ENCODE measurements at places on chromosomes 5 and 9. TPM values are rescaled to one million over a fixed set of nuclear protein-coding genes. Genes with fewer than 3 reads are reported as not detected.

- no peak overlapping the region for H3K4me3 ChIP-seq
- H3K36me3 ChIP-seq: no peaks in the 10 kb centered on the region
- DNase-seq: no peak
- H3K4me1 ChIP-seq: no peaks in the 10 kb centered on the region
Observed at GRCh38 chr5:15366676-15367391, 133.1 kb upstream of the FBXL7 start.

GRCh38 chr5:57595523-57595991 lies 112.9 kb upstream of the ACTBL2 start:
- no peaks in the 10 kb centered on the region for H3K36me3 ChIP-seq
- no peak overlapping the region for H3K27ac ChIP-seq
- no peak overlapping the region for H3K4me3 ChIP-seq
- H3K27me3 ChIP-seq: peaks cover 78% of the 10 kb centered on the region
- H3K4me1 ChIP-seq: no peaks in the 10 kb centered on the region

DNA sequence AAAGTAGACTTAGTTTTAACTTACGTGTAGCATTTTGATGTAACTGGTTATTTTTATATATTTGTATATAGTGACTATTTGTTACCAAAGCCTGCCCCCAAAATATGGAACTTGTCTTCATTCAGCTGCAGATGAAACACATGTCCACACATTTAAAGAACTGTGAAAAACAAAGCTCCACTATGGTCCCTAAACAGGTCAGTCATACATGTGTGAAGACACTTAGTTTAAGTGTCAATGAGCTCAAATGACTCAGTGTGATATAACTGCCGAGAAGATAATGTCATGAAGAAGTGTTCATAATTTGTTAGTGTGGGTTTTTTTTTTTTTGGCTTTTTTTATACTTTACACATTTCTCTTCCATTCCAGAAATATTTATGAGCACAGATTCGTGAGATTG lies 28.2 kb downstream of the HAVCR1 start:
- no peaks in the 10 kb centered on the region for H3K27me3 ChIP-seq
- H3K36me3 ChIP-seq: no peaks in the 10 kb centered on the region
- no peak overlapping the region for H3K27ac ChIP-seq
- peaks cover 2% of the 10 kb centered on the region for H3K4me1 ChIP-seq

- no peak overlapping the region for H3K27ac ChIP-seq
- H3K36me3 ChIP-seq: no peaks in the 10 kb centered on the region
- no peaks in the 10 kb centered on the region for H3K27me3 ChIP-seq
- DNase-seq: no peak
- no peak overlapping the region for H3K4me3 ChIP-seq
Observed at GRCh38 chr5:32055891-32056866, 117.9 kb downstream of the GOLPH3 start.

DNA sequence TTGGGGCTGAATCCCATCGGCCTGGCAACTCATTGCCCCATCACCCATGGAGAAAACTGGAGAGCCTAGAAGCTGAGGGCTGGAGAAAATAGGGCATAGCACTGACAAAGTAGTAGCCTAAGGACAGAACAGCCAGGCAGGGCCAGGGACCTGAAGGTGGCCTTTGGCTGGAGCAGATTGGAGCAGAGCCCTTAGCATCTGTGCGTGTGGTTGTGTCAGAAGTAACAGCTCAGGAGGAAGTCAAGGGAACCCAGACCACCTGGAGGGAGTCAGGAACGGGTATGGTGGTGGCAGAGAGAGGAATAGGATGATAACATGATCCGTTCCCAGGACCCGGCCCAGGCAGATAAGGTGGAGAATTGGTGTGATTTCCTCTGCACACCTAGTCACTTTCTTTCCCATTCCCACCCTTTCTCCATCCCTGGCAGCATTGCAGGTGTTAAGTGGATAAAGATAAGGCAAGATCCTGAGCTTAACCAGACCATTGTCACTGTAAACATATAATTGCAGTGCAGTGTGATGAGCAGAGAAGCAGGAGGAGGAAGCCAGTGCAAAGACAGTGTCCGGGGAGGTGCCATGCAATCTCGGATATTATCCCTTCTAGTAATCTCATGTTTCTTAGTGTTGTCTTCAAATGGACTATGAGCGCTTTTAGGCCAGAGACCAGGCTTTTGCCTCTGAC lies 67.0 kb downstream of the NDFIP1 start:
- H3K27me3 ChIP-seq: peaks cover 5% of the 10 kb centered on the region
- H3K4me1 ChIP-seq: peaks cover 15% of the 10 kb centered on the region
- no peak overlapping the region for H3K4me3 ChIP-seq
- DNase-seq: peak; percentile 89

The CAVIN4 gene
- 10.1 TPM for total RNA-seq

The SLC36A2 gene
- not detected for total RNA-seq

The F2RL2 gene
- total RNA-seq: 0.84 TPM

Measured in endodermal cell (in vitro differentiated cells).